ENCODE measurements at places on chromosomes 16 and 17. TPM values are rescaled to one million over a fixed set of nuclear protein-coding genes. Genes with fewer than 3 reads are reported as not detected.

Gene ASPSCR1
- 27.4 TPM for total RNA-seq

Gene NQO1
- 589 TPM for total RNA-seq

DNA sequence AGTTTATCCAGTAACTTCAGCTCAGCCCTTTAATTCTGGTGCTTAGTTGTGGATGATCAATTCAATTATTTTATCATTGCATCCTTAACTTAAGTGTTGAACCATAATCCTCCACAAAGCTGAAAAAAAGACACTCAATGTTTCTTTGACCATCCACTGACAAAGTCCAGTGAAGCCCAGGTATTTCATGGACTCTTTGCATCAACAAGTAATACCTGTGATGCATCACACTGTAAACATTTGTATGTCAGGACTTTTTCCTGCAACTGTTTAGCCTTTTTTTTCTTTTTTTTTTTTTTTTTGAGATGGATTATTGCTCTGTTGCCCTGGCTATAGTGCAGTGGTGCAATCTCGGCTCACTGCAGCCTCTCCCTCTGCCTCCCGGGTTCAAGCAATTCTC, 6.6 kb upstream of the NFAT5 start:
- no peak for DNase-seq

Gene CDH15
- total RNA-seq = 0.10 TPM

Gene ITGAX
- total RNA-seq = 2.8 TPM

DNA sequence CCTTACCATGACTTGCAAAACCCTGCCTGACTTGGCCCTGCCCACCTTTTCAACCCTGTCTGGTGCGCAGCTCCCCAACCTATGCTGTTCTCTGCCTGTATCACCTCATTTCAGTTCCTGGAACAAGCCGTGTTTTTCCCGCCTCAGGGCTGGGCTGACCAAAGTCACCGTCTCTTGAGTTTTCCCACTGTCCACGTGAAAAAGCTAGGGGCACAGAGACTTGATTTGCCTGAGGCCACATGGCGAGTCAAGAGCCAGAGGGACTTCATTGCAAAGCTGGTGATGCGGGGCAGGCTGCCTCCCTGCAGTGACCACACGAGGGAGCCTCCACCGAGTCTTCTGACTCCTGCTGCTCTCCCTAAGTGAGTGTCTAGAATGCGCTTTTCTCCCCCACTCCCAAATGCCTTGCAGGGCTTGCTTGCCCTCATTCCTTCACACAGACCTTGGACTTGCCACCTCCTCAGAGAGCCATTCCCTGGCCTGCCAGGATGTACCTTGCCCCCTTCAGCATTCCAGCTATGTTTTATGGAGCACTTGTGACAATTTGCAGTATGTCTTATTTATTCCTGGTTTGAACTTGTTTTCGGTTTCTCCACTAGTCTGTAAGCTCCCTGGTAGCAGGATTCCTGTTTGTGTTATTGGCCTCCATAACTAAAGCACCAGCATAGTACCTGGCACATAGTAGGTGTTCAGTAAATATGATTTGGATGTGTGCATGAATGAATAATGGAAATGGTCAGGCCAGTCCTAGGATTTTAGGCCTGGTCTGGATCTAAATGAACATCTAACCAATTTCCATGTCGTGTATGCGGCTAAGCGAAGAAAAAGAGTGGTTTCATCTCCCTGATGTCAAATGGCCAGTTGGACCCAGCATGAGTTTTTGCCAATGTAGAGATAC, 252.3 kb downstream of the SNX29 start:
- peak; percentile 67 for DNase-seq

- peak; percentile 12 for DNase-seq
Measured at GRCh38 chr17:49741009-49741691, 22.8 kb downstream of the FAM117A start.

GRCh38 chr16:7304958-7305357, 27.7 kb upstream of the RBFOX1 start:
- DNase-seq = no peak

Gene TIGD7
- 7.5 TPM for total RNA-seq

DNA sequence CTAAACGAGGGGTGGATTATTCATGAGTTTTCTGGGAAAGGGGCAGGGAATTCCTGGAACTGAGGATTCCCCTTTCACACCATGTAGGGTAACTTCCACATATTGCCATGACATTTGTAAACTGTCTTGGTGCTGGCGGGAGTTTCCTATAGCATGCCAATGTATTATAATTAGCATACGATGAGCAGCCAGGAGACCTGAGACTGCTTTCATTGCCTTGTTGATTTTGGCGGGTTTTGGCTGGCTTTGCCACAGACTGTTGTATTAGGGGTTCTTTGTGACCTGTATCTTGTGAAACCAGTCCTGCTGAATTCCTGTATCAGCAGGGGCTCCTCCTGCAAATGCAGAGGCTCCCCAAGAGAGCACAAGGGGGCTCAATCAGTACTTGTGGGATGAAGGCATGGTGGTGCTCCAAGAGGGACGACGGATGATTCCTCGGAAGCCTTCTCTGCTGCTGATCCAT, 104.4 kb upstream of the CACNG5 start:
- no peak for DNase-seq

GRCh38 chr16:23948949-23949411, 113.2 kb downstream of the PRKCB start:
- no peak for DNase-seq

GRCh38 chr16:48024042-48024441, 131.8 kb downstream of the ABCC12 start:
- no peak for DNase-seq

- no peak for DNase-seq
Measured at GRCh38 chr16:66862023-66862520, 17.9 kb downstream of the CA7 start.

- DNase-seq = no peak
Measured at GRCh38 chr16:30016555-30017276, 5.9 kb upstream of the DOC2A start.

Gene APRT
- 151 TPM for total RNA-seq

Gene PLLP
- total RNA-seq = 0.62 TPM

Gene SRCIN1
- not detected for total RNA-seq

- DNase-seq = peak; percentile 84
Measured at GRCh38 chr17:15377616-15378015, 36.2 kb upstream of the TEKT3 start.

Gene ITGB3
- 3.1 TPM for total RNA-seq

- no peak for DNase-seq
Measured at GRCh38 chr16:54657709-54658102, 273.0 kb upstream of the IRX5 start.

- no peak for DNase-seq
Measured at GRCh38 chr17:39688945-39689344, 1.1 kb upstream of the PGAP3 start.

- DNase-seq = no peak
Measured at GRCh38 chr16:20937736-20938135, 37.2 kb downstream of the LYRM1 start.

DNA sequence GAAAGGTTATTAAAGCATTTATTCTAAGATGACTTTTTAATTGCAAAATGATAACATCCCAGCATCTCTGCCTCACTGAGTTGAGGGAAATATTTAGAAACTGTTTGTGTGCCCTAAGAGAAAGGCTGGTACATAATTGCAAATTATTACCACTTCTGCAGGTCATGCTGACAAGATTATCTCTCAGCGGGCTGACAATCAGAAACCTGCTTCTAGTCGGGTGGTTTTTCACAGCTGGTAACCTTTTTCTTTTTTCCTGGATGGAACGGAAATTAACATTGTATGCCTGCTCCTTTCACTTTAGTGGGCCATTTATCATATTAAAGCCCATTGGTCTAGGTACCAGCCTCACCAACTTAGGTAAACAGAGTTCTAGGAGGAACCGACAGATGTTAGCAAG, 17.0 kb upstream of the NUDT7 start:
- no peak for DNase-seq

Gene SLC16A6
- 2.6 TPM for total RNA-seq

Gene PABPN1L
- not detected for total RNA-seq

DNA sequence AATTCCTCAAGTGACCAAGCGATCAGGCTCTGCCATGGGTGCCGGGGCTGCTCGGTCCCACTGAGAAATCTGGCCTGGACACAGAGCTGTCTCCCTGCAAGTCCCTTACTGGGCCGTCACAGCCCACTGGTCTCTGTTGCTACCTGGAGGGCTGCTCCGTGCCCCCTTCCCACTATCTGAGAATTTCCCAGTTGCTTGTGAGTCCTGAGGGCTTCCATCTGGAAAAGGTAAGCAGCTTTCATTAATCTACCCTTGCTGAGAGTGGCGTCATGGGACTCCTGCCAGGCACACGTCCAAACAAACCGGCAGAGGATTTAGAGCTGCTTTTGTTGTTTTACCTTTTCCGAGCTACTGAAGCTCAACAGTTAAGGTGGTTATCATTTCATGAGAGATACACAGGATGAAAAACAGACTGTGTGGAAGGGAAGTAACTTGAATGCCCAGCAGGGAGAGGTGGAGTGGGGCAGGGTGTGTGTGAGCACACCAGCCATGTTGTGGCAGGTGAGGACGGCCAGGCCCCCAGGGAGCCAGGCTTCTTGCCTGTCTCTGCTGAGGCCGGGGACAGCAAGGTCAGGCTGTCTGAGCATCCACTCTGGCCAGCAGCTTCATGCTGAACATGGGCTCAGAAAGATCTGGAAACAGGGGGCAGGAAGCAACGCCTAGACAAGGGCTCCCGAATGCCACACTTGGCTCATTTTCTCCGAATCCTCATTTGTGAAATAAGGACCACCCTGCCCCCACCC, 50.6 kb downstream of the GTF3C1 start:
- DNase-seq = no peak

DNA sequence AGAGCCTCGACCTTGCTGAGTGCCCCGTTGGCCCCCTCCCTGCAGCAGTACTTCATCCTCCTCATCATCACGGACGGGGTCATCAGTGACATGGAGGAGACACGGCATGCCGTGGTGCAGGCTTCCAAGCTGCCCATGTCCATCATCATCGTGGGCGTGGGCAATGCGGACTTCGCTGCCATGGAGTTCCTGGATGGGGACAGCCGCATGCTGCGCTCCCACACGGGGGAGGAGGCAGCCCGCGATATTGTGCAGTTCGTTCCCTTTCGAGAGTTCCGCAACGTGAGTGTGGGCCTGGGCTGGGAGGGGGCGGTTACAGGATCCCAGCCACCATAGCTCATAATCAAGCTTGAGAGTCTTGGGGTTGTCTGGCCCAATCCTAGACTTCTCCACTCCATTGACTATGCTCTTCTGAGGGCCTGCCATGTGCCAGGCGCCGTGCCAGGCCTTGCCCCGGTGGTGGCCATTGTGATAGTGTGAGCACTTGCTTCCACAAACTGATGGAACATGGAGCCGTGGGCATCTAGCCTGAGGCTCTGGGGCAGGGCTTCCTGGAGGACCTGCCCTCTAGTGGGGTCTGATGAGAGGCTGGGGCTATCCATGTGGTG, 39.7 kb downstream of the PSME3IP1 start:
- DNase-seq = no peak

Gene HAGHL
- 4.9 TPM for total RNA-seq

All from M059J (cell line).